ENCODE measurements at places on chromosomes 3 and 15. TPM values are rescaled to one million over a fixed set of nuclear protein-coding genes. Genes with fewer than 3 reads are reported as not detected.

DNA sequence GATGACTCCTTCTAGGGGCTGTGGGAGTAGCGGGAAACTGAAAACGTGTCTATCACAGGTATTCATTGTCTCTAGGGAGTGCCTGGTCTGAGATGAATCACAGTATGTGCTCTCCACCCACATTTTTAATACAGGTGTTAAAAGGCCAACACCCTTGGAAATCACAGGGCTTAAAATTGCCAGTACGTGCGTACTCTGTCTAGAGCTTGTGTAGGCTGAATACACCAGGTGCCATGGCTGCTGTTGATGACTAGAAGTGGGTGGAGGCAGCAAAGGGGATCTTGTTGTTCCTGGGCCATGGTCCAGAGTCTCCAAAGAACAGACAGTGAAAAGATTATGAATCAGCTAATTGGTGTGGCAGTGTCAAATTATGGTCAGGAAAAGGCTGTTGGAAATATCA, 35.1 kb upstream of the P3H2 start:
- no peak for DNase-seq

DNA sequence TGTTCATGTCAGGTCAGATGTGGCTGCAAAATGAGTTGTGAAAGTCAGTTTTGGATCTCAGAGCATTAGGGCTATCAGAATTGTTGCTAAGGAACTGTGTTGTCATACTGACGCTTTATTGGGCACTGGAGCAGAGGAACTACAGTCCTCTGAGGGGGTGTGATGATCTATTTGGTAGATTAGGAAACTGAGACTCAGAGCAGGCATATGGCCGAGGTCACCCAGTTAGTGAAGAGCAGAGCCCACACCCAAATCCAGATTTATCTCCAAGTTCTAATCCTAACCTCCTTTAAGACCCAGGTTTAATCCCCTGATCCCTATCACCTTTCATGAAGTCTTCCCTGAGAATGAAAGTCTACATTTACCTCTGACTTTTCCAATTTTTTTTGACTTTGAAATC, 25.6 kb upstream of the GLCE start:
- no peak for DNase-seq

DNA sequence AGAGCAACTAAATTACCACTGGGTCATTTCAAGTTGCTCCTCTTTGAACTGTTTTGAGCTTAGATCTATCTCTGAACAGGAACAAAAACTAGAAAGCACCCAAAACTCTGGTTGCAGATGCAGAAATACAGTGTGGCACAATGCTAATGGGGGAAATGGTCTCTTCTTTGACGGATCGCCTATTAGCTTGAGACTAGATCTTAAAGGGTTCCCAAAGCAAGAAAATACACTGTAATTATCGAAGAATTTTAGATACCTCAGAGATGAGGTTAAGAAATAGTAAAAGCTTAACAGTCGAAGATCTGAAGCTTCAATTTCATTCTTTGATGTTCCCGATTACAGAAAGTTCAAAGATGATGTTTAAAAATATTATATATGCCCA, 818 bp downstream of the PPP1R2 start:
- no peak for DNase-seq

GRCh38 chr3:190983875-190984274, 121.4 kb upstream of the GMNC start:
- DNase-seq = no peak

GRCh38 chr3:130383424-130383823, 38.0 kb downstream of the COL6A5 start:
- DNase-seq = no peak

- DNase-seq = no peak
Measured at GRCh38 chr3:117131259-117131658, 421.7 kb downstream of the TUSC7 start.

- DNase-seq = no peak
Measured at GRCh38 chr3:140931016-140931454, 10.6 kb upstream of the SLC25A36 start.

DNA sequence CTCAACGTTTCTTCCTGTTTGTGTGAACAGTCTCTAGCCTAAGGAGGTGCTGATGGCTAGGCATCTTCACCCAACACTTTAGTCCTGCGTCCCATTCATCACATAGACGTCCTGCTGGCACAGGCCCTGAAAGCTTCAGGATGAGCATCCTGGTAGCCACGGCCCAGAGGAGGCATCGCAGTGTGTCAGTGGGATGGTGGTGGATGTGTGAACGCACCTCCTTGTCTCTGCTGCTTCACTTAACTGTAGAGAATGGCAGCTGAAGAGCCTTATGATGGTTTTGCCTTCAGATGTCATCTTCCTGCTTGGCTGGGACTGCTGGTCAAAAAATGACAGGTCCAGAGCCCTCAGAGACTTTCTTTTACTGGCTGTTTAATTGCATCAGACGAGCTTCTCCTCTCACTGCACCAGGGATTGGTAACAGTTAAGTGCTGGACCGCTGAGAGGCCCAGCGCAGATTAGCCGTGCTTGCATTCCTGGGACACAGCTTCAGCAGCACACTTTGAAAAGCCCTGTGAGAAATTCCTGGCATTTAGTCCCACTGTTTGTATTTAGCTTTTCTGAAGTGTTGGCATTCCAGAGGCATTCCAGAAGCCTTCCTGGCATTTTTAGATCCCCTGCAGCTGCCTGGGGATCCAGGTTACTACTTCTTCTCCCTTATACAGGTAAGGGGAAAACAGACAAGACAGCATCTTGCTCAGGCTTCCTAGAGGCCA, 132.4 kb upstream of the PLXNA1 start:
- peak; percentile 24 for DNase-seq

GRCh38 chr3:55592572-55592971, 105.5 kb upstream of the WNT5A start:
- DNase-seq = no peak

Gene TMEM202
- polyA plus RNA-seq = not detected

DNA sequence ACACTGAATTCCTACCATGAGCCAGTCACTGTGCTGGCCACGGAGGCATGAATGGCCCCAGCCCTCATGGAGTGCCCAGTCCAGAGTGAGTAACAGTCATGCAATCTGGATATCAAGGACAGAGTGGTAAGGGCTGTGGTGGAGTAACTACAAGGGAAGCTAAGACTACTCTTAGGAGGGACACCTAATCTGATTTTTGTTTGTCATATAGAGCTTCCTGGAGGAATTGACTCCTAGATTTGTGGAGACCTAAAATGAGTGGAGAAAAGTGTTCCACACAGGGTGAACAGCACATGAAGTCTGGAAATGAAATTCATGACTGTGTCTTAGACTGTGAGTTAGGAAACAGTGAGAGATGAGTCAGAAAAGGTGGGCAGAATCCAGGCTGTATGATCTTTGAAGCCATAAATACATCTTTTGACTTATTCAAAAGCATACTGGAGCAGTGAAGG, 219.9 kb downstream of the NFKBIZ start:
- DNase-seq = no peak

- no peak for DNase-seq
Measured at GRCh38 chr3:42036483-42036823, 54.7 kb upstream of the TRAK1 start.

Gene PCOLCE2
- polyA plus RNA-seq = 5.0 TPM

Gene ATP10A
- polyA plus RNA-seq = 3.2 TPM

DNA sequence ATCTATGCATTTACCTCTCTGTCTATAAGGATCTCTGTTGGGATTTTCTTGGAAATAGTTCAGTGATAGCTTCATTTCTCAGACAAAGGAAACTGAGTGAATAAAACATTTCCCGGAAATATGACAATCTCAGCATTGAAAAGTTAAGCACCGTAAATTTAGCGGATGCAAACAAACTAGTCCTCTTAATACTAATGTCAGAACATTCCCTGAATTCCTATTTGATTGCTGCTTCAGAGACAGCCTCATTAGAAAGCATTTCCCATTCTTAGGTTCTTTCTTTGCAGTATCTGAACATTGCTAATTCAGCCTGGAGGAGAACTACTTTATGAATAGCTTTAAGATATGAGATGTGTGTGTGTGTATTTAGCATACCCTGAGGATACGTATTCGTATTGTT, 101.3 kb downstream of the NR2F2 start:
- DNase-seq = no peak

Gene VEPH1
- 60.4 TPM for polyA plus RNA-seq

Gene EIF1B
- 113 TPM for polyA plus RNA-seq

Gene RLBP1
- not detected for polyA plus RNA-seq

DNA sequence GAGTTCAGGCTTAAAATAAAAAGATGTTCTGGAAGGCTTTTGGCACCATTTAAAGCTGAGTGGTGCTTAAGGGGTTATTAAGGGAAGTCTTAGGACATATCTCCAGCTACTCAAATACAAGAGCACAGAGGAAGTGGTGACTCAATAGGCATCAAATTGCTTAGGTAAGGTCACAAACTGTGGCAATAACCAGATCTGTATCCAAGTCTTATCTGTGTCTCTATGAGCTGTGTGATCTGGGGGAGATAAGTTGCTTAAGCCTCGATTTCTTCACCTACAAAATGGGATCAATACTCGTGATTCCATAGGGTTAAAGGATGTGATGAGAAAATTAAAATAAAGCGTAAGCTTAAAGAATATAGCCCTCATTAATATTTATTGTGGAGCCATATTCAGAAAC, 7.6 kb downstream of the HDC start:
- DNase-seq = no peak

DNA sequence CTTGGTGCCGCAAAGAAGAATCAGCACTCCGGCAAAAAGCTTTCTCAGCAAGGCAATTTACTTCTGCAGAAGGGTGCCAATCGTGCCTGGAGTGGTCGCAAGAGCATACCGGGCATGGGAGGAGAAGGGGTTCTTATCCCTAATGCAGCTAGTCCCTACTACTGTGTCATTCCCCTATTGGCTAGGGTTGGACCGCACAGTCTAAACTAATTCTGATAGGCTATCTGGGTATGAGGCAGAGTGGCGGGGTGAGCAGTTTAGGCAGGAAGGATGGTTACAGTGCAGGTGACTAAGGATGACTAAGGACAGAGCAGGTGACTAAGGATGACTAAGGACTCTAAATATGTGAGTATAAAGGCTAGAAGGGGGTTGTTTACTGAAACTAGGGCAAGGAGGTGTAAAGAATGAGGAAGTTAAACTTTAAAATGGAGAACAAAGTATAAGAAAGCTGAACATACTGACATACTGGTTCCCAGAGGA, 52.9 kb downstream of the PGBD4 start:
- no peak for DNase-seq

DNA sequence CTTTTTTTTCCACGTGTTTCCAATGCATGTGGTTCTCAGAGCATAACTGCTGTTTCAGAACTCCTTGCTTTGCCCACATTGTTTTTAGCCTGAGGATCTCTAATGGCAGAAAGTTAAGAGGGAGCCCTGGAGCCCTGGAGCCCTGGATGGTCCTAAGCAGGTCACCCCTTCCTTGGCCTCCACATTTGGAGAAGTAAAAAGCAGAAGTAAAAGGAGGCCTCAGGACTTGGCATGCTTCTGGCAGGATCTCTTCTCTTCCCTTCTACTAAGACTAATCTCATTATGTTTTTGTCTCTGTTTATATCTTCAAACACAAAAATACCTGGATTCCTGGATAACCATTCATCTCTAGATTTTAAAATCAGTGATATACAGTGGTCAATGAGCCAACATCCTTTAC, 50.1 kb downstream of the P2RY1 start:
- DNase-seq = no peak

DNA sequence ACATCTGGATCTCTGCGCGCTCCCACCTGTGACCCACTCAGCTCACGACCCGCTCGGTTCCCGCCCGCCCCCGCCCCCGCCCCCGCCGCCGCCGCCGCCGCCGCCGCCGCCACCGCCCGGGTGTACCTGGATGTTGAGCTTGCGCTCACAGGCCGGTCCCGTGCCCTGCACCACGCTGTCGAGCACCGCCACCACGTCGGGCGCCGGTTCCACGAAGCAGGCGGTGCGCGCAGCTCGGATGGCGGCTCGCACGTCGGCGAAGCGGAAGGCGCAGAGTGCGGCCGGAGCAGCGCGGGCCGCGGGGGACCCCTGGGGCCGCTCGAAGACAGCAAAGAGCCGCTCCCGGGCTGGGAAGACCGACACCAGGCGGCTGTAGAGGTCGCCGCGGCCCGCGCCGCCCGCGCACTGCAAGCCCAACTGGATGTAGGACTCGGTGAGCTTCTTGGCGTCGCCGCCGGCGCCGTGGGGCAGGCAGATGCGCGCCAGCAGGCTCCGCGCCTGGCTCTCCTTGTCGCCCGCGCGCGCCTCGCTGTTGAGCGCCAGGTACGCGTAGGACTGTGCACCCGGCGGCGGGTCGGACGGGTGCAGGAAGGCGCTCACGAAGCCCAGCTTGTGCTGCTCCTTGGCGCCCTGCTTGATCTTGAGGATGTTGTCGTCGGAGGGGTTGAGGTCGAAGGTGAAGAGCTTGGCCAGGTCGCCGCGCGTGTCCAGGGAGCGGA, 1.1 kb downstream of the PLXND1 start:
- DNase-seq = no peak

DNA sequence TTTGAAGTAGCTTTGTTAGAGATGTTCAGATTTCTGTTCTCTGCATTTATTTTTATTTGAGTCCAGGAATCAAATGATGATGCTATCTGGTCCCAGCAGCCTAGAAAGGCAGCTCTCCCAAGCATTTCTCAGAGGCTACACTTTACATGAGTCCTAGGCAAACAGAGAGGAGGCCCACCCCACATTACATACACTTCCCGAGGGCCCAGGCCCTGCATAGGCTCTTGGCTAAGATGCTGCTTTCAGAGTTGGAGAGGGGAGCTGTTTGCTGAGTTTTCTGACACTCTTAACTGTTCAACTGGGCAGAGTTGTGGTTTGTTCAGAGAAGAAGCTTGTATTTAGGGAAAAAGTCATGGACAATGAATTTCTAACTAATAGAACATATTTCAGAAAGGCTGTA, 117.9 kb upstream of the RGMA start:
- DNase-seq = no peak

Gene TXNRD3
- 18.3 TPM for polyA plus RNA-seq

DNA sequence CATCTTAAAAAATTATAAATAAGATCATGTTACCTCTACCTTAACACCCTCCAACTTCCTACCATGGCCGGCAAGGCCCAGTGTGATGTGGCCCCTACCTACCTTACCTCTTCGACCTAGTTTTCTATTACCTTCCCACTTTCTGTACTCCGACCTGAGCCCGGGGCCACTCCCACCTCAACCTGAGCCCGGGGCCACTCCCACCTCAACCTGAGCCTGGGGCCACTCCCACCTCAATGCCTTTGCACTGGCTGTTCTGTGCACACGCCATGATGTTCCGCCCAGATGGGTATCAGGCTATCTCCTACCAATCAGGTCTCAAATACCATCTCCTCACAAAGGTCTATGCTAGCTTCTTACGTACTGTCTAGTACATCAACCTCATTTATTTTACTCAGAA, 66.8 kb upstream of the XXYLT1 start:
- no peak for DNase-seq

Gene RUVBL1
- 63.7 TPM for polyA plus RNA-seq

GRCh38 chr3:29436612-29437323, 155.9 kb downstream of the RBMS3 start:
- DNase-seq = no peak

GRCh38 chr15:81338170-81339007, 14.4 kb upstream of the STARD5 start:
- DNase-seq = no peak

- DNase-seq = no peak
Measured at GRCh38 chr15:41031232-41032078, 78.2 kb downstream of the CHAC1 start.

Gene ADAMTSL3
- polyA plus RNA-seq = 3.5 TPM

Gene SLC15A2
- 16.6 TPM for polyA plus RNA-seq
